ENCODE measurements at places on chromosomes 3 and 15.

DNA sequence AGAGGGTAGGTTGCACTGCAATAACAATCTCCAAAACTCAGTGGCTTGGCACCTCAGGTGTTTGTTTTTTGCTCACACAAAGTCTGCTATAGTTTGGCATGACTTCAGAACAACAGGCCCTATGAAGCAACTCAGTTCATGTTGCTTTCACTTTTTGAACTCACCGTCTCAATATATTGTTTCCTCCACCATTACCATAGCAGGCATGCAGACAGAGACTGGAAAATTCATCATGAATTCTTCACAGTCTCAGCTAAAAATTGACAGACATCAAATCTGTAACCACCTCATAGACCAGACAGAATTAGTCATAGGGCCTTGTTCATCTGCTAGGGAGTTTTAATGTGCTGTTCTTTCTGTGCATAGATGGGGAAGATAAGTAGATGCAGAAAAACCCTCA lies 161.4 kb upstream of the POU1F1 start:
- DNase-seq: no peak
- no peaks in the 10 kb centered on the region for H3K36me3 ChIP-seq
- no peaks in the 10 kb centered on the region for H3K4me1 ChIP-seq
- H3K4me3 ChIP-seq: no peak overlapping the region
- no peaks in the 10 kb centered on the region for H3K27me3 ChIP-seq
- H3K27ac ChIP-seq: no peak overlapping the region

DNA sequence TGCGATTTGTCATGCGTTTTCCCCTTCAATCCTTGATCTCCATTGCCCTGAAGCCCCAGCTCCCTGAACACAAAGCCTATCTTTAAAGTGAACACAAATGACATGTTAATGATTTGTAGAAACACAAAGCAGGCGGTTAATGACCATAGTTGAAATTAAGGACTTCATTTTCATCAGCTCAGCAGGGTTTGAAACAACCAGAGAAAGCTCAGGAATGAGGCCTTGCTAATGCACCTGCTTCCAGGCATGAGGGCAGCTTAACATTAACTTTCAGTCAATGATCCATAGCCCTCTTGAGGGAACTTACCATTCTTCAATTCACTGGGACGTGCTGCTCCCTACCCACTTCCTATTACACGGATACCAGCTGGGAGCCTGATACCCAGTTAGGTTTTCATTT lies 427.2 kb upstream of the CBLB start:
- H3K27ac ChIP-seq: no peak overlapping the region
- H3K4me1 ChIP-seq: peaks cover 12% of the 10 kb centered on the region
- H3K4me3 ChIP-seq: no peak overlapping the region

- H3K4me1 ChIP-seq: no peaks in the 10 kb centered on the region
- DNase-seq: no peak
- H3K27ac ChIP-seq: no peak overlapping the region
- H3K27me3 ChIP-seq: no peaks in the 10 kb centered on the region
- H3K4me3 ChIP-seq: no peak overlapping the region
These were observed 612 bp upstream of the LDHAL6B start for GRCh38 chr15:59205839-59206622.

DNA sequence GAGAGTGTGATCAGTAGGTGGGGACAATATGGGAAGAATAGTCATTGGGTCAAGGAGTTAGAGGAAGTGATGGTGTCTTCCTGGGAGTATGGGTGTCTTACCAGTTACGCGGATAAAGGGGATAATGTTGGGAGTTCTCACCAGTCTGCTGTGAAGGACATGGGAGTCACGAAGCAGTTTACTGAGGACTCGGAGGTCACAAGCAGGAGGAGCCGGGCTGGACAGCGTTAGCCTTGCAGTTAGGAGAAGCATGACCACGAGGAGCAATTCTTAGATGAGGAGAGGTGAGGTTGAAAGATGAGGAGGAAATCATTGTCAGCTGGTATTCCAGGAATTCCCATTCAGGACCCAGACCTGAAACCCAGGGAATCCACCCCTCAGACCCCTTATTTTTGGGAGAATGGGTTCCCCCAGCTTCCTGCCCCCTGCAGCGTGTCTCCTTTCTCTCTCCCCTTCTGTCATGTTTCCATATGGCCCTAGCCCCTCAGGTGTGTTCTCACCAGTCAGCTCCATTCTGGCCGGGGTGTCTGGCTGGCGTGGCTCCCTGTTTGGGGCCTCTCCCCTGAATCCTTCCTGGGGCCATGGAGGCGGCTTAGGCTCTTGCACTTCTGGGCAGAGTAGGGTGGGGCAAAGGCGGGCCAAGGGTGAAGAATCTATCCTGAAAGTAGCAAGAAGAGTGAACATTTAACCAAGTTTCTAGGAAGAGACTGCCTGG lies 2.1 kb downstream of the THPO start:
- no peaks in the 10 kb centered on the region for H3K36me3 ChIP-seq
- no peak overlapping the region for H3K4me3 ChIP-seq
- DNase-seq: no peak
- peaks cover 8% of the 10 kb centered on the region for H3K4me1 ChIP-seq

DNA sequence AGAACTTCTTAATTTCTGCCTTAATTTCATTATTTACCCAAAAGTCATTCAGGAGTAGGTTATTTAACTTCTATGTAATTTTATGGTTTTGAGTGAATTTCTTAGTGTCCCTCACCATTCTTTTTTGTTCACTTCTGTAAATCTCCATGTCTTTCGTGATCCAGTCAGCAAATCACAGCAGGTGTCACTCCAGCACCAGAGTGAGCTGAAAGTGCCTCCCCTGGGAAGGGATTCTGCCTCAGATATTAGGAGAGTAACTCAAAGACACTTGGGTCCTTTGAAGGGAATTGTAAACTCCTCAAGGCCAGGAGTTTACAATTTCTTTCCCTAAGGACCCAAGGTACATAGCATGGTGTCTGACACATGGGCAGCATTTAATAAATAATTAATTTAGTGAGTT lies 207.6 kb upstream of the AZI2 start:
- DNase-seq: no peak
- no peak overlapping the region for H3K27ac ChIP-seq
- H3K27me3 ChIP-seq: peaks cover 8% of the 10 kb centered on the region
- H3K4me3 ChIP-seq: no peak overlapping the region
- H3K36me3 ChIP-seq: no peaks in the 10 kb centered on the region

DNA sequence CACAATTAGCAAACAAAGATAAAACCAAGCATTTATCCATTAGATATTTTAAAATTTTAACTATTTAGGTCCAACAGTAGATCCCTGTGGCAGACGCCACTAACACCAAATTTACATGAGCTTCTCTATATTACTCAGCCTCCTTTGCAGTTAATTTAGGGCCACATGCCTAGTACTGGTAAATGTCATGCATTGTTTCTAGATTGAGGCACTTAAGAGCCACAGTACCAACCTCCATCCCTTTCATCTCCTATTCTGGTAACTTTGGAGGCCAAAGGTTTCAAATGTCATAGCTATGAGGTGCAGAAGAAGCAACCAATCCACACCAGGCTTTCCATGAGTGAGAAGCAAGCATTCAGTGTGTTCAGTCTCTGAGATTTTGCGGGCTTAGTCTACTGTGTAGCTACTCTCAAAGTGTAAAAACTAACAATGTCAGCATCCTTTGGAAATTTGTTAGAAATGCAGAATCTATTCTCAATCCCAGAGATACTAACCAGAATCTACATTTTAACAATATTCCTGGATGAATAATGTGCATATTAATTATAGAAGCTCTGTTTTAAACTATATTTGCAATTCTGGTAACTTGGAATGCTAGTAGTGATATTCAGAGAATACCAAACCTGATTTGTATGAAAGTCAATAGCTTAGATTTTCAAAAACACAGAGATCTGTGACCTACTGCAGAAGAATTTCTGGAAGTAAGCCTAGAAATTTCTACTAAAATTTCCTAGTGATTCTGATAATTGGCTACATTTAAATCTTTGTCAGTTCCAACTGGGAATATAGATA lies 206.3 kb upstream of the CD96 start:
- no peaks in the 10 kb centered on the region for H3K36me3 ChIP-seq
- no peak overlapping the region for H3K27ac ChIP-seq
- DNase-seq: no peak
- no peaks in the 10 kb centered on the region for H3K27me3 ChIP-seq
- H3K4me1 ChIP-seq: peaks cover 6% of the 10 kb centered on the region

GRCh38 chr3:111714305-111714704 lies 119.2 kb upstream of the ZBED2 start:
- H3K36me3 ChIP-seq: peaks cover 33% of the 10 kb centered on the region
- no peak overlapping the region for H3K4me3 ChIP-seq
- no peak for DNase-seq
- H3K27ac ChIP-seq: peak overlapping the region; percentile 40
- peaks cover 39% of the 10 kb centered on the region for H3K4me1 ChIP-seq

GRCh38 chr3:134453631-134454030 lies 32.2 kb downstream of the ANAPC13 start:
- no peak overlapping the region for H3K4me3 ChIP-seq
- no peaks in the 10 kb centered on the region for H3K4me1 ChIP-seq
- H3K27me3 ChIP-seq: peaks cover 31% of the 10 kb centered on the region
- no peak for DNase-seq

Data from central memory CD8-positive, alpha-beta T cell (primary cell).